ENCODE measurements at places on chromosomes 2 and 18.

- H3K27ac ChIP-seq, result no peak overlapping the region
- H3K4me1 ChIP-seq, result peaks cover 6% of the 10 kb centered on the region
- H3K36me3 ChIP-seq, result no peaks in the 10 kb centered on the region
- peaks cover 42% of the 10 kb centered on the region for H3K27me3 ChIP-seq
- DNase-seq, result no peak
Measured at GRCh38 chr2:177758591-177759371, 313.8 kb downstream of the PDE11A start.

DNA sequence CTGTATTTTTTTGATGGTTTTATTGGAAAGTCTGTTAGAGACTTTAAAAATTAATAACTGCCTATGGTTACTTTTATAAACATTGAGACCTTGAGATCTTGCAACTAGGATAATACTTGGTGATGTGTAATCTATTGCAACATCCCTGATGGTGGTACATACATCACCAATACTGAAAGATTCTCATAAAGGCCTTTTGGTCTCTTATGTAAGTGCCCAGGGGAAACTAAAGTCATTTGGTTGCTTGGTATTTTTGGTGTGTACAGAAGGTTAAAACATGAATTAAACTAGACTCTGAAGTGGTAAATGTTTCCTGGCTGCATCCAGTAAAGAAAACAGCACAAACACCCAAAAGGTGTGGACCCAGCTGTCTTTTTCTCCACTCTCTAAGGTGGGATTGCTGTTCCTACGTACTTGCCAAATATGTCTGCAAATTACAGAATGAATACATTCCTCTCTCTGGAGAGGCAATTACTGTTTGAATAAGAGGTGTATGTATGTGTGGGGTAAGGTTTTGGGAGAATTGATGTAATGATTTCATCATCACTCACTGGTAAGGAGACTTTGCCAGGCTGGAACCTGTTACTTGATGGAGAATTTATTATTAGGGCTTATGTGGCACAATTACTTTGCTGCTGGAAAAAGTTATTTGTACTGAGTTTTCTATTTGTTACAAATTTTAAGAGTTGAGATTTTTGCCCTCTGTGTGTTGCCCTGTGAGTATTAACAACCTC is 3.6 kb downstream of the B3GNT2 start:
- H3K36me3 ChIP-seq, result peaks cover 10% of the 10 kb centered on the region
- peak overlapping the region; percentile 78 for H3K4me3 ChIP-seq
- DNase-seq, result no peak
- peaks cover 54% of the 10 kb centered on the region for H3K4me1 ChIP-seq
- H3K27ac ChIP-seq, result peak overlapping the region; percentile 85

GRCh38 chr18:6920099-6920955 is 190.8 kb downstream of the ARHGAP28 start:
- peak; percentile 5 for DNase-seq
- H3K4me3 ChIP-seq, result no peak overlapping the region
- no peaks in the 10 kb centered on the region for H3K4me1 ChIP-seq
- no peaks in the 10 kb centered on the region for H3K36me3 ChIP-seq

DNA sequence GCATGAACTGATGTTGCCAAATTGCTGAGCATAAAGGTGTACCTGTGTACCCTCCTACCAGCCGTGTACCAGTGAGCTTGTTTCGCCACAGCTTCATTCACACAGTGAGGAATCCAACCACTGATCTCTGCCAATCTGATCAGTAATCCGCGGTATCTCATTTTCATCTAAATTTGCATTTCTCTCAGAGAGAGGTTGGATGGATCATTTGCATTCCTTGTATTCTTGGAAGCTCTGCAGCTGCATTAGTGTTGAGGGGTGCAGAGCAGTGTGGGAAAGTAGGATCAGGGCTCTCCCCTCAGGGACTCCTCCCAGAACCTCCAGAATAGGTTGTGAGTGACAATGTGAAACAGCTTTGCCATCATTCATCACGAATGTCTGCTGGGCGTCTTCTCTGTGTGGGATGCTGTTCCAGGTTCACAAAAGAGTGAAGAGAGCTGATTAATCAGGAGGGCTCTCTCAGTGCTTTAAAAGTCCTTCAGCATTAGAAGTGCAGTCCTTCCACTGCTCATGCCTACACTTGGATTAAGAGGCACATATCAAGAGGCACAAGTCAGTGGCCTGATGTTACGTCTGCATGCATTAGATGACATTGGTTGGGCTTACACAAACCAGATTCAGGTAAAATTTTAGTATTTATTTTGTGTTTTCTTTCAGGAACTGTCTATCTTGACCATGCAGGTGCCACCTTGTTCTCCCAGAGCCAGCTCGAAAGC is 7.5 kb downstream of the MOCOS start:
- no peak for DNase-seq
- no peak overlapping the region for H3K27ac ChIP-seq
- peaks cover 9% of the 10 kb centered on the region for H3K27me3 ChIP-seq
- H3K36me3 ChIP-seq, result no peaks in the 10 kb centered on the region
- no peaks in the 10 kb centered on the region for H3K4me1 ChIP-seq

GRCh38 chr2:50221106-50221505 is 810.8 kb downstream of the NRXN1 start:
- no peaks in the 10 kb centered on the region for H3K36me3 ChIP-seq
- H3K4me1 ChIP-seq, result no peaks in the 10 kb centered on the region
- DNase-seq, result no peak
- H3K27ac ChIP-seq, result no peak overlapping the region
- H3K27me3 ChIP-seq, result no peaks in the 10 kb centered on the region

GRCh38 chr2:175687465-175687864 is 314.6 kb downstream of the LNPK start:
- no peaks in the 10 kb centered on the region for H3K4me1 ChIP-seq
- no peaks in the 10 kb centered on the region for H3K36me3 ChIP-seq
- H3K27ac ChIP-seq, result no peak overlapping the region
- no peak overlapping the region for H3K4me3 ChIP-seq

- no peak overlapping the region for H3K27ac ChIP-seq
- peaks cover 16% of the 10 kb centered on the region for H3K27me3 ChIP-seq
- no peak for DNase-seq
- no peak overlapping the region for H3K4me3 ChIP-seq
Measured at GRCh38 chr2:60353863-60354262, 199.6 kb downstream of the BCL11A start.

- no peaks in the 10 kb centered on the region for H3K4me1 ChIP-seq
- H3K27ac ChIP-seq, result no peak overlapping the region
- DNase-seq, result no peak
- H3K36me3 ChIP-seq, result no peaks in the 10 kb centered on the region
- H3K4me3 ChIP-seq, result no peak overlapping the region
- H3K27me3 ChIP-seq, result peaks cover 4% of the 10 kb centered on the region
Measured at GRCh38 chr18:335733-336132, 67.9 kb upstream of the THOC1 start.

- H3K27ac ChIP-seq, result no peak overlapping the region
- DNase-seq, result no peak
- peaks cover 3% of the 10 kb centered on the region for H3K27me3 ChIP-seq
- H3K4me1 ChIP-seq, result no peaks in the 10 kb centered on the region
- no peak overlapping the region for H3K4me3 ChIP-seq
Measured at GRCh38 chr18:59639136-59639535, 58.1 kb downstream of the CCBE1 start.

DNA sequence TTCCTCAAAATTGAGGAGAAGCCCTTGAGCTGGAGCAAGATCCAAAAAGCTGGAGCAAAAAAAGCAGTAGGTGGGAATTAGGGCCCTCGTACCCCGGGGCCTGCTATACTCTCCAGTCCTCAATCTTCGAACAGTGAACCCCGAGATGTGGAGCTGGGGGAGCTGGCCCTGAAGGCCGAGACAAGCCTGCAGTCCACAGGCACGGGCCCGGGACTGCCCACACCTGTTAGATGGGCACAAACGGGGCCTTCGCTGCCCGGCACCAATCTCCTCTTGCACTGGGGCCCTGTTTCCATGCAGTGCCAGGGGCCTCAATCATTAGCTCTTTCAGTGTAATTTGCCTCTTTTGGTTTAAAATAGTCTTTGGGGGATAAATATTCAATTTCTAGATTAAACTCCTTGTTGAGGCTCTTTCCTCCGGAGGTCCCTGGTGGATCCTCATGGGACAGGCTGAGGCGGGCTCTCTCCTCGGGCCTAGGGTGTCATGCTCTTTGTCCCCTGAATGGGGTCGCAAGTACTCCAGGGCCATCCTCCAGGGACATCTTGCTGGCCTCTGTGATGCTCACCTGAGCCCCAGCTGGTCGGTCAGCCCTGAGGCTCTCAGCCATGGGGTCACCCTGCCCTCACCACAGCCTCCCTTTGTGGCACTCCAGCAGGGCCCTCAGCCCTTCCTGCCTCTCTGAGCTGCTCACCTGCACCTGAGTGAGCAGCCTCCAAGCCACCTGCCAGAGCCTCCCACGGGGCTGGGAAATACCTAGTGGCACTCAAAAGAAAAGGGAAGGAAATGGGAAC is 223.6 kb downstream of the ALPK2 start:
- no peak for DNase-seq
- H3K4me1 ChIP-seq, result peaks cover 3% of the 10 kb centered on the region
- no peak overlapping the region for H3K4me3 ChIP-seq
- H3K27ac ChIP-seq, result no peak overlapping the region
- no peaks in the 10 kb centered on the region for H3K36me3 ChIP-seq

GRCh38 chr2:129728035-129728972 is 251.2 kb upstream of the RAB6C start:
- no peaks in the 10 kb centered on the region for H3K4me1 ChIP-seq
- H3K36me3 ChIP-seq, result no peaks in the 10 kb centered on the region
- no peaks in the 10 kb centered on the region for H3K27me3 ChIP-seq
- H3K4me3 ChIP-seq, result no peak overlapping the region
- no peak overlapping the region for H3K27ac ChIP-seq
- no peak for DNase-seq

DNA sequence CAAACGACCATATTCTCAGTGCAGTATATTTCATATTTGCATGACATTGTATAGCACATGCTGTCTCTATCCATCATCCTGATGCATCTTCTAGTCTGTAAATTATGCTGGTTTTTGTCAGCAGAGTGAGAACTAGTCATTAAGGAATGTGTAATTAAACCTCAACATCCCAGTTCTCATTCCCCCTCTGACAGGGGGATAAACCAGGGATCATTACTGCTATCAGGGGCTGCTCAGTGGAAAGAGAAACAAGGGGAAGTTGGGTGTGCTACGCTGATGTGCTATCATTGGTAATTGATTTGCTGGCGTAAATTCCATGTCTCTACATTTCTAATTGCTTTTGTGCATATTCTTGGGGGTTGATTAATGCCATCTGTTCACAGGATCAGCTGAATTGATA is 7.7 kb downstream of the CNTNAP5 start:
- no peak overlapping the region for H3K4me3 ChIP-seq
- DNase-seq, result no peak
- H3K27ac ChIP-seq, result no peak overlapping the region
- H3K27me3 ChIP-seq, result no peaks in the 10 kb centered on the region
- no peaks in the 10 kb centered on the region for H3K4me1 ChIP-seq
- H3K36me3 ChIP-seq, result no peaks in the 10 kb centered on the region

DNA sequence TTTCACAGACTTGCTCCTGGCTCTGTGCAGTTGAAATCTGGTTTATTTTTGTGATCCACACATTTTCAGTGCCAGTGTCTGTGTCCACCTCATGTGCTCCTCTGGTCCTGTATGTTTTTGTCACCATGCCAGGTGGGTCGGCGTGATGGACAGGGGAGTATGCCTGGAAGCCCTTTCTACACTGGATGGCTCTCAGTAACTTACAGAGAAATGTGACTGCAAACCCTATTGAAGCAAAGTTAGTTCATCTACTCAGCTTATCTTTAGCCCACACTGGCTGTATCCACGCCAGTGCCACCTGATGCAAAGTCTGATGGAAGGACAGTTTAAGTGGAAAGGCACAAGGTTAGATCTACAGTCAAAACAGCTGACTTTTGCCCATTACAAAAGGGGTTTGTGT is 4.3 kb downstream of the IMPA2 start:
- H3K36me3 ChIP-seq, result no peaks in the 10 kb centered on the region
- peaks cover 11% of the 10 kb centered on the region for H3K4me1 ChIP-seq
- H3K27ac ChIP-seq, result no peak overlapping the region
- H3K4me3 ChIP-seq, result no peak overlapping the region

- peak overlapping the region; percentile 89 for H3K27ac ChIP-seq
- peaks cover 44% of the 10 kb centered on the region for H3K4me1 ChIP-seq
- H3K27me3 ChIP-seq, result no peaks in the 10 kb centered on the region
Measured at GRCh38 chr2:65057054-65057375, 799 bp downstream of the CEP68 start.

Data from T-helper 2 cell treated with Interferon-gamma antibody and Interleukin-4, amounts not matched to agents 5 μg/mL and 100 μg/mL, for 36 hours (primary cell).